ENCODE measurements at places on chromosomes 13 and 19.

- H3K27me3 ChIP-seq = no peaks in the 10 kb centered on the region
- peak; percentile 59 for DNase-seq
- H3K4me3 ChIP-seq = no peak overlapping the region
- H3K27ac ChIP-seq = peak overlapping the region; percentile 41
- H3K4me1 ChIP-seq = peaks cover 3% of the 10 kb centered on the region
These were observed 101.3 kb downstream of the ARHGEF7 start for GRCh38 chr13:111216166-111216960.

GRCh38 chr13:81987159-81987558, 1646.2 kb upstream of the SPRY2 start:
- H3K27me3 ChIP-seq = no peaks in the 10 kb centered on the region
- H3K27ac ChIP-seq = no peak overlapping the region
- no peak for DNase-seq
- no peaks in the 10 kb centered on the region for H3K4me1 ChIP-seq
- no peak overlapping the region for H3K4me3 ChIP-seq
- H3K36me3 ChIP-seq = no peaks in the 10 kb centered on the region

GRCh38 chr19:10389863-10390262, 9.5 kb upstream of the TYK2 start:
- H3K4me3 ChIP-seq = no peak overlapping the region
- DNase-seq = peak; percentile 41
- H3K4me1 ChIP-seq = peaks cover 3% of the 10 kb centered on the region
- no peak overlapping the region for H3K27ac ChIP-seq
- H3K36me3 ChIP-seq = peaks cover 35% of the 10 kb centered on the region

GRCh38 chr19:33465834-33466233, 55.8 kb downstream of the PEPD start:
- no peak overlapping the region for H3K4me3 ChIP-seq
- DNase-seq = no peak
- no peaks in the 10 kb centered on the region for H3K27me3 ChIP-seq
- peaks cover 3% of the 10 kb centered on the region for H3K4me1 ChIP-seq

- no peak overlapping the region for H3K4me3 ChIP-seq
- no peak for DNase-seq
- H3K27me3 ChIP-seq = no peaks in the 10 kb centered on the region
- no peaks in the 10 kb centered on the region for H3K36me3 ChIP-seq
These were observed 11.1 kb downstream of the LMO7 start for GRCh38 chr13:75647126-75647784.

DNA sequence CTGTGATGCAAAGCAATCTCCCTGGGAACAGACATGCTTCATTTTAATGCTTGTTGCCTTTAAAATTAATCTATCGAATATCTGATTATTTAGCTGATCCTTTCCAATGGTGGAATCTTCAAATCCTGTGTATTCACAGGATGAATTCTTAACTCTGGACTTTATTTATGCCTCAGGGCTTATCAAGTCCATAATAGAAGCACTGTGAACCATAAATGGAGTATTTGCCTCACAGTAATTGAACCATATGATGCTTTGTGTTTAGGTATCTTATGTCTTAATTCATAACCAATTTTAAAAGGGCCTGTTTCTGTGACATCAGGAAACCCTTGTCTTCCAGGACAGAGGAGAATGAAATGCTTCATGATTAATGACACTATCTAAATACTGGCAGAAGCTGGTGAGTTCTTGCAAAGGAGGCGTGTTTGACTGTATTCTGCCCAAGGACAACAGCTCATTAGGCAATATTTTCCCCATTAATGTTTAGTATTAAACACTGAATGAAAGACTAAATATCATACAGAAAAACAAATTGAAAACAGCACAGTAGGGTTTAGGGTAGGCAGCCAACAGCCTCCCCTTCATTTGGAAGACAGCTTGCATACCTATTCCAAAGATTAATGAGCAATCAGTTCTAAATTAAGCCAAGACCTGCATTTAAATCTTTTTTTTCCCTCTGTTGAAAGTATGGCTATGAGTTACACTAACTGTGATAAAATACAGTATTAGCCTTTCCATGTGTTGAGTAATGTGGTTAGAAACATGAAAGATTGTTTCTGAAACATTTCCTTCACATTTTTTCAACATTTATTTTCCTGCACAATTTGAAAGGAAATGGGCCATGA, 709.4 kb downstream of the PCDH9 start:
- H3K4me1 ChIP-seq = no peaks in the 10 kb centered on the region
- no peak overlapping the region for H3K4me3 ChIP-seq
- DNase-seq = no peak
- no peaks in the 10 kb centered on the region for H3K27me3 ChIP-seq
- no peak overlapping the region for H3K27ac ChIP-seq

DNA sequence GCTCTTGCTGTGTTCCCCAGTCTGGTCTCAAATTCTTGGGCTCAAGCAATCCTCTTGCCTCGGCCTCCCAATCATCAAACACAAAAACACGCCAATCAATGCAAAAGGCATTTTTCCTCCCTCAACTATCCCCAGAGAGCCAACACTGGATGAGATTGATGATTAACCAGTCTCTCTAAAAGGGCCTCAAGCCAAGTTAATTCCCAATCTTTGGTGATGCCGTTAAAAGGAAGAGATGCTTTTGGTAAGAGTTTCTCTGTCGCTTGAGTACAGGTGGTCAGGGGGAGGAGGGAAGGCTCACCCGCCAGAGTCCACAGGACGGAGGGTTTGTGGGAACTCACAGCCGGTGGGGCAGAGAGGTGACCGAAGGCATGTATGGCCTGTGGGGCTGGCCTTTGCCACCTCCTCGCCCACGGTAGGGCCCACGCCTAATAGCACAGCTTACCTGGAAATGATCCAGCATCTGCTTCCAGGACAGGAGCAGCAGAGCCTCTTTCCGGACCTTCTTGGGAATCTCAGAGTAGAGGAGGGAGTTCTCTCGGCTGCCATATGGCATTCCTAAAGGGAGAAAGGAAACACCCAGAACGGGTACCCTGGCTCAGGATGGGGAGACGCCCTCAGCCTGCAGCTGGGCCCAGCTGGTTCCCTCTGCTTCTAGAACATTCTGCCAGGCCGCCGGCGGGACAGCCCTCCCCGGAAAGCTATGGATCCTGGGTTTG, 18.1 kb downstream of the DPP9 start:
- peaks cover 16% of the 10 kb centered on the region for H3K4me1 ChIP-seq
- no peak overlapping the region for H3K27ac ChIP-seq
- H3K27me3 ChIP-seq = no peaks in the 10 kb centered on the region

- no peaks in the 10 kb centered on the region for H3K36me3 ChIP-seq
- DNase-seq = no peak
- no peaks in the 10 kb centered on the region for H3K4me1 ChIP-seq
- H3K4me3 ChIP-seq = no peak overlapping the region
These were observed 1124.5 kb upstream of the ATXN8OS start for GRCh38 chr13:68982961-68983619.

- H3K36me3 ChIP-seq = no peaks in the 10 kb centered on the region
- H3K27me3 ChIP-seq = no peaks in the 10 kb centered on the region
- no peaks in the 10 kb centered on the region for H3K4me1 ChIP-seq
- no peak for DNase-seq
These were observed 107.0 kb downstream of the ZNF486 start for GRCh38 chr19:20273951-20274570.

DNA sequence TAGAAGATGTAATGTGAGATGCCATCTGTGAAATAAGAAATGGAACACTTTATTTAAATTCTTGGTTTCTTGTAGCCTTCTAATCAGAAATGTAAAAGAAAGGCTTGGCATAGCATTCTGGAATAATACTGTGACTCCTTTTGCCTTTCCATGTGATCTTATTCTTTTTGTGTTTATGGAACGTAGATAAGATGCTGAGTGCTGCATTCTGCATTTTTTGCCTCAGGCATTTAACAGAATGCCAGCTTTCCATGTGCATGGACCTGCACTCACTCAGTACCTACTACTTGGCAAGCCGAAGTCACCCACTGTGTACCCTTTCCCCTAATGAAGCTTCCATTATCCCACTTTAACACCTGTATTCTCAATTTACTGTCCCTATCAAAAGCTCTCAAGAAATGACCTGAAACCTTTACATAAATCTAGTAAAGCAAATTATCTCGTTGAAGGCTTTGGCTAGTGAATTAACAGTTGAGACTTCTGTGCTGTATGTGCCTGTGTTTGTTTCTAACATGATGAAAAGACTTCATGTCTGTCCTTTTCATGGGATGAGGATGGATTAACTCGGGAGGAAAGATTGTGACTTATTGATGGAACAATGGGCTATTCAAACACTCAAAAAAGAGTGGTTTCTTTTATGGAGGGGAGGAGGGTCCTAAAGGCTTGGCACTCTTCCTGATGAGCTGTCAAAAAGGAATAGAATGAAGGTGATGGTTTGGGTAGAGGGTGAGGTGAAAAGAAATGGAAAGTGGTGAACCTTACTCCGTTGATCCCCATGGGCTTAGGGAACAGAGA, 44.7 kb upstream of the FRY start:
- H3K27me3 ChIP-seq = peaks cover 3% of the 10 kb centered on the region
- no peaks in the 10 kb centered on the region for H3K4me1 ChIP-seq
- H3K27ac ChIP-seq = no peak overlapping the region
- H3K4me3 ChIP-seq = no peak overlapping the region
- no peak for DNase-seq
- no peaks in the 10 kb centered on the region for H3K36me3 ChIP-seq

DNA sequence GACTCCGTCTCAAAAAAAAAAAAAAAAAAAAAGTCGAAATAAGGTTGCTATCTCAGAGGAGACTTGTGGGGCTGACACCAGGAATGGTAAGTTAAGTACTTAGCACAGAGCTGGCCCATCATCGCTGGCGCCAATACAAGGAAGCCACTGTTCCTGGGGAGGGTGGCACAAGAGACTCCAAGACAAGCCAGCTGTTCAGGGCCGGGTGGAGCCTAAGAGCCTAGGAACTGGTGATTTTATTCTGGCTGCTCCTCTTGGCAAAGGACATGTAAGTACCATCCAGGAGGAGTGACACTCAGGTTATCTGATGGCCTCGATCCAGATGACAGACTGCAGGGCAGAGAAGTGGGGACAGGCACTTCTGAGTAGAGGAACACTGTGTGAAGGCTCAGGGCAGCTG, 3.8 kb downstream of the ELOF1 start:
- H3K36me3 ChIP-seq = peaks cover 36% of the 10 kb centered on the region
- H3K27me3 ChIP-seq = no peaks in the 10 kb centered on the region
- no peak overlapping the region for H3K4me3 ChIP-seq
- peaks cover 40% of the 10 kb centered on the region for H3K4me1 ChIP-seq
- no peak overlapping the region for H3K27ac ChIP-seq

- H3K27ac ChIP-seq = no peak overlapping the region
- no peak overlapping the region for H3K4me3 ChIP-seq
These were observed 39.5 kb upstream of the ATP12A start for GRCh38 chr13:24640752-24641151.

DNA sequence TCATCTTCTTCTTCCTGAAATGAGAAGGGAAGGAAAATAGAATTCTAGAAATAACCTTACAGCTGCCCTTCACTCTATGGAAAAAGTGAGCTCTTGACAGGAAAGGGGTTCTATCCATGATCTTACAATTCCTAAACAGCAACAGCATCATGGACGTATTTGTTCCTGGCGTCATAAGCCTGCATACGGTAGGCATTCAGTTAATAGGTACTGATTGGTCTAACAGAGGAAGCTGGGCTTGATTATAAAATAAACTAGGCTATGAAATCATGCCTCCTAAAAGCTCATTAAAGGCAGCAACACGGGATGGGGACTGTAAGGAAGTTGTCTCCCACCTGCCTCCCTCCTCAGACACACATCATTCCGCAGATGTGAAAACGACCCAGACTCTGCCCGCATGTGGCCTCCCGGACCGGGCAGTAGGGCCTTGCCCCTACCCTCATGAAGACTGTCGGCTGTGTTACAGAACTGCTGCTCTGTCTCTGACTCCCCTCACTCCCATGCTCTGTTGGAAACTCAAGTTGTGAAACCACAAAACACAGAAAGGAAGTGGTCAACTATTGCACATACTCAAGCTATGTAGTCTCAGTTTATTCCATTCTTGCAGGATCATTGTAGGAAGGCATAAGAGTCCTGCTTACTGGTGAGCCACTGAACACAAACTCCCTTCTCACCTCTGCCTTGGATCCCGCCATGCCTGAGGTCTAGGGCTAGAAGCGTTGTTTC, 129.8 kb downstream of the DLEU7 start:
- H3K36me3 ChIP-seq = no peaks in the 10 kb centered on the region
- H3K27me3 ChIP-seq = peaks cover 13% of the 10 kb centered on the region
- peak overlapping the region; percentile 60 for H3K27ac ChIP-seq
- DNase-seq = peak; percentile 64
- peaks cover 39% of the 10 kb centered on the region for H3K4me1 ChIP-seq

DNA sequence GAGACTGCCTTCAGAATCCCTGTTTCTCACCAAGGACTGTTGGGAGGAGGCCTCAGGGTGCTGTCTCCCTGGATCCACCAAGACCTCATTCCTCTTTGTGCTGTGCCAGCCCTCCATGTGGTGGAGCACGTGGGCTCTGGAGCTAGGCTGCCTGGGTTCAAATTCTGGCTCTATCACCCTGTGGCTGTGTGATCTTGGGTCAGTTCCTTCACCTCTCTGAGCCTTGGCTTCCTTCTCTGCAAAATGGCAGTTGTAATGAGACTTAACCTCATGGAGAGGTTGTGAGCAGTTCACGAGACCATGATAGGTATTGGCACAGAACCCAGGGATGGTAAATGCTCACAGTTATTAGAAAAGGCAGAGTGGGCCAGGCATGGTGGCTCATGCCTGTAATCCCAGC, 6.4 kb downstream of the PNMA8C start:
- DNase-seq = no peak
- peaks cover 14% of the 10 kb centered on the region for H3K4me1 ChIP-seq
- peaks cover 2% of the 10 kb centered on the region for H3K36me3 ChIP-seq
- no peak overlapping the region for H3K4me3 ChIP-seq

GRCh38 chr13:87280139-87280538, 391.0 kb upstream of the SLITRK5 start:
- no peaks in the 10 kb centered on the region for H3K4me1 ChIP-seq
- no peak for DNase-seq
- H3K27ac ChIP-seq = no peak overlapping the region
- H3K36me3 ChIP-seq = no peaks in the 10 kb centered on the region
- H3K4me3 ChIP-seq = no peak overlapping the region

DNA sequence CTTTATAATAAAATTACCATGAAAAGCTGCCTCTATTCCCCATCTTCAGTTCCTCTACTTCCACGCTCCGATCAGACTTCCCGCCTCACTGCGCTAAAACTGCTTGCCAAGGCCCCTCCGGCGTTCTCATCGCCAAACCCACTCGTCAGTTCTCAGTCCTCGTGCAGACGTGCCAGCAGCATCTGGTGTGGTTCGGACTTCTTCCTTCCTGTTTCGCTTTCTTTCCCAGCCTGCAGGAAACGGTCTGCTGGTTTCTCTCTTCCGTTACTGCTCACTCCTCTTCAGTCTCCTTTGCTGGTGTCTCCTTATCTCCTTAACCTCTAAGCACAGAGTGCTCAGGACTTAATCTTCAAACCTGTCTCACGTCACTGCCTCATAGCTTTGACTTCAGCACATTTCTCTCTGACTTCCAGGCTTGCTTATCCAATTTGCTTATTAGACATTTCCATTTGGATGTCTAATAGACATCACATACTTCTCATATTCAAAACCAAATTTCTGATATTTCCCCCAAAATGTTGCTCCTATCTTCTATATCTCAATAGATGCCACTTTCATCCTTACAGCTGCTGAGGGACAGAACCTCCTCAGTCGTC, 40.3 kb downstream of the RCBTB2 start:
- DNase-seq = peak; percentile 90
- no peak overlapping the region for H3K27ac ChIP-seq
- no peaks in the 10 kb centered on the region for H3K27me3 ChIP-seq
- H3K36me3 ChIP-seq = peaks cover 10% of the 10 kb centered on the region
- peaks cover 61% of the 10 kb centered on the region for H3K4me1 ChIP-seq

- H3K4me1 ChIP-seq = no peaks in the 10 kb centered on the region
- peaks cover 44% of the 10 kb centered on the region for H3K36me3 ChIP-seq
- no peaks in the 10 kb centered on the region for H3K27me3 ChIP-seq
- no peak overlapping the region for H3K4me3 ChIP-seq
- no peak for DNase-seq
These were observed 12.9 kb downstream of the ZC3H13 start for GRCh38 chr13:46039411-46040182.
